ENCODE measurements at places on chromosomes 13 and 19. TPM values are rescaled to one million over a fixed set of nuclear protein-coding genes. Genes with fewer than 3 reads are reported as not detected.

GRIN3B gene
- total RNA-seq, result 0.10 TPM

BST2 gene
- total RNA-seq, result 59.7 TPM

CDX2 gene
- total RNA-seq, result not detected

NLRP4 gene
- total RNA-seq, result 0.19 TPM
